ENCODE measurements at places on chromosomes 7 and 10.

DNA sequence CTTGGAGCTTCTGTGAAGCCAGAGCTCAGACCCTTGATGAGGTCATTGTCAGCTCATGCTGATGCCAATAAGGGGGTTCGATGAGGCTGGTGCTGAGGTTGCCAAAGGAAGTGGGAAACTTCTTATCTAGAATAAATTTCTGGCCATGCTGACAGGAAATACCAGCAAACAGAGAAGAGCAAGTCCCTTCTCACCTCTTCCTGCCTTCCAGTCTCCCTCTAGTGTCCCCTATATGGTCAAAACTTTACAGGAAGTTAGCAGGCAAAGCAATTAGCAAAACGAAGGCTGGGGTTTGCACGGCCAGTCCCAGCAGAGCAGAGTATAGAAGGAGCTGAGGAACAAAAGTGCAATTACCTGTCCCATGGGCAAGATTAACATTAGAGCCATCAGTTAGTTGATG, 15.1 kb upstream of the NEUROG3 start:
- DNase-seq = no peak

DNA sequence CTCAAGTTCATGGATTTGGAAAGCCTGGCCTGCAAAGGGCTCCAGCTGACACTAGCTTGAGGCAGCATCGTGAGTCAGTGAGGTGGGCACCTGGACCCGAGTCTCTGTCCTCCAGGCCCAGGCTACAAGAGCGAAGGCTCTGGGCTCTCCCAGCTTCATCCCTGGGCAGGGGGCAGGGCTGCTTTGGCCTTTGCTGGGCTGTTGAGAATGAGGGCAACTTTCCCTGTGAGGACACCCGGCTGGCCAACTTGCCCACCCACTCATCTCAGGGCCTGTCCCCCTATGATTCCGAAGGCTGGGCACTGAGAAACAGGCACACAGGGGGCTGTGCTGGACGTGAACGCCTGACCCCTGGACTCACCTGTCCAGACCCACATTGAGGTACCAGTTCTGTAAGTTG, 24.4 kb downstream of the LDB3 start:
- DNase-seq = no peak

DNA sequence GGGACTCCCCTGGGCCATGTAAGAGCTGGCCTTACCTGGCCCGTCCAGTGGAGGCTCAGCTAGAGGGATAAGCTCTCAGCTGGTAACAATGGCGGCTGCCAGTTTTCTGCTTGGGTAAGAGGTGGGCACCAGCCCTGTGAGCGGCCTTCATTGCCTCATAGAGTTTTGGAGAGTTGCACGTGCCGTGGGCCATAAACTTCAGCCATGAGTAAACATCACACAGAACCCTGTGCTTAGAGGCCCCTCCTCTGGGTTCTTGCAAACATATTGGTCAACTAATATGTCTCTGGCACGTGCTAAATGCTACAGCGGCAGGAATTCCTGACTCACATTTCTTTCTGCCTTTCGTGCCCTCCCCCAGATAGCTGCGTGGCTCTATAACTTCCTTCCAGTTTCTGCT, 103.9 kb upstream of the LEP start:
- DNase-seq = no peak

DNA sequence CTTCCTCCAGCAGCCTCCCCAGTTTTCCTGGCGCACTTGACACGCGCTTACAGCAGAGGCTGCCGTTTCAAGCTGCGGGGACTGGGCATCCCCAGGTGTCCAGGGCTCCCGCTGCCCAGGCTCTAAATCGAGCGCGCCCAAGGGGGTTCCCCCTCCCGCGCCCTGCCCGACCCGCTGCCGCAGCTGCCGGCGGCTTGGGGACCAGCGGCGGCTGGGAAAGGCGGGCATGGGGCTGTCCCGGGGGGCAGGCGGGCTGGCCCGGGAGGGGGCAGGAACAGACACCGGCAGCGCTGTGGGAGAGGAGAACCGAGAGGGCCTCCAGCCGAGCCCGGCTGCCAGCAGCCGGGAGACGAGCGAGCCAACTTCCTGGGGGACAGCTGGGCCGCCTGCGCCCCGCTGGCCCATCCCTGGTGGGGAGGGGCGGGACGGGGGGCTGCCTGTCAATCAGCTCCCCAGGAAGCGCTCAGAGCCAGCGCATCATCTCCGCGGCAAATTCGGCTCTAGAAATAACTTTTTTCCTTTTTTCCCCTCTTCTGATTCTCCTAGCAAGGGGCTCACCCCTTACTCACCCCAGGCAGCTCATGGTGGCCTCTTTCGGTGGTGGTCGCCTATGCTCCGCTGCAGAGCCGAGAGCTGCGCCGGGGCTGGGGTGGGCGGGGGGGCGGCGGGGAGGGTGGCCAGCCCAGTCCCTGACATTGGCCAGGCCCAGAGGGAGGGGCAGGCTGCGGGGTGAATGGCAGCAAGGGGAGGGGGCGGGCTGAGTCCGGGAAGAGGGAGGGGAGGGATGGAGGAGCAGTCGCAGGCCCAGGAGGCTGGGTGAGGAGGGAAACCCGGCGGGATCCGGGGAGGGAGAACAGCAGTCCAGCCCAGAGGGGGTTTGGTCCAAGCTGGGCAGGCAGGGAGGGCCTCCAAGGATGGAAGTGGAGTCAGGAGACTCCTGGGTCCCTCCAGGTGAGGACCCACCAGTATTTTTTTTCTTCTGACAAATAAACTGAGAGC, 14.7 kb downstream of the GRID2IP start:
- DNase-seq = no peak

GRCh38 chr7:11607686-11608085, 224.3 kb downstream of the THSD7A start:
- no peak for DNase-seq

DNA sequence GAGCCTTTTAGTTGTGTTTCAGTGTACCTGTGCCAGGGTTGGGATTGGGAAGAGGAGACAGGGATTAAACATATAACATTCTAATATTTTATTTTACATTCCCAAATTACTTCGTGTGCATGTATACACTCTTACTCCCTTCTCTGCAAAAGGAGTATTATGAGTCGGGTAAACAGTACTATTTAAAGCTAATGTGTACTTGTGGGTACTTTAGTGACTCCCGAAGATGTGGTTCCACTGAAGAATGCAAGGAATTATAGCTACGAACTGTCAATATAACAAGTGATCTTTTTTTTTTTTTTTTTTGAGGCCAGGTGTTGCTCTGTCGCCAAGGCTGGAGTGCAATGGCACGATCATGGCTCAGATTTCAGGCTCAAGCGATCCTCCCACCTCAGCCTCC, 122.6 kb upstream of the RPA3 start:
- DNase-seq = no peak

- no peak for DNase-seq
Measured at GRCh38 chr10:78129211-78129610, 95.5 kb downstream of the RPS24 start.

DNA sequence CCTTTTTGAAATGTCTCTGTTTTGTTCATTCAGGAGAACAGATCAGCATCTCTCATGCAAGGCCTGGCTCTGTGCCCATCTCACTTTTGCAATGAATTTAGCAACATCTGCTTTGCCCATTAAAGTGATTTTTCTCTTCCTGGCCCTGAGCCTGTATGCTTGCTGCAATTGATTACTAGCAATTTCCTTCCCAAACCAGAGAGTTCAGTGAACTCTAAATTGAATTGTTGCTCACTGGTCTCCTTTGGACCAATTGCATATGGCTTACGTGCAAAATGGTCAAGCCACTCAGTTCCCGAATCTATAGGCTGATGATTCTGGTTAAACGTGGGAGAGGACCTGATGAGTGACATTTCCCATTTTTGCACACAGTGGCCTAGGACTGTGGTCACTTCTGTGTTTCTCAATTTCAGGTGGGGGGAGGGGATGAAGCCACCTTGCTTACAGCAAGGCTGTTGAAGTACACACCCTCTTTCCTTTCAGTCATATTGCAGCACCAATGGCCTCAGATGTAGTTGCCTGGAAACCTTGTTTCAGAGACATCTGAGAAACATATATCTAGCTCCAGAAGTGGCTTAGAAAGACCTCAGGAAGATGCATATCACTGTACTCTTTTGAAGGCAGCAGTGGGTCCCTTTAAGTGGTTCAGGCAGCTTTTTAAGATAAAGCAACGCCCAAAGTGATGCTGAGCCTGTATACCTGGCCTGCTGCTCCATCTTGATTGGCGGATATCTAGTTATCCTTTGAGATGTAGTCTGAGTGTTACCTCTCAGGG, 201.4 kb downstream of the PTEN start:
- no peak for DNase-seq

GRCh38 chr10:124903111-124903510, 38.8 kb upstream of the ZRANB1 start:
- DNase-seq = no peak

DNA sequence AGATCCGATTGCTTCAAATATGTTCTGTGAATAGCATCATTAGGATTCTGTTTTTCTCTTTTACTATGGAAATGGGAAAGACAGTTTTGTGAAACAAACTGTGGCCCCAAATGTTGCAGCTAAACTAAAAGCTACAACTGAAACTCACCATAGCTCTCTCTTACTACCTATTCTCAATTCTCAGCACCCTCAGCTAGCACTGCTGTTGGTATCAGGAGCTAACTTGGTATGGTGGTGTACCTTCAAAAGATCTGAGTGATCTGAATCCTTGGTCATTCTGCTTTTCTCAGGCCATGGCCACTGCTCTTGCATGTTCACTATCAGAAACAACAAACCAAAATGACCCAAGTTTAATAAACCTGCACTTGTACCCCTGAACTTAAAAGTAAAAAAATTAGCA, 1208.0 kb downstream of the SORCS1 start:
- DNase-seq = no peak

DNA sequence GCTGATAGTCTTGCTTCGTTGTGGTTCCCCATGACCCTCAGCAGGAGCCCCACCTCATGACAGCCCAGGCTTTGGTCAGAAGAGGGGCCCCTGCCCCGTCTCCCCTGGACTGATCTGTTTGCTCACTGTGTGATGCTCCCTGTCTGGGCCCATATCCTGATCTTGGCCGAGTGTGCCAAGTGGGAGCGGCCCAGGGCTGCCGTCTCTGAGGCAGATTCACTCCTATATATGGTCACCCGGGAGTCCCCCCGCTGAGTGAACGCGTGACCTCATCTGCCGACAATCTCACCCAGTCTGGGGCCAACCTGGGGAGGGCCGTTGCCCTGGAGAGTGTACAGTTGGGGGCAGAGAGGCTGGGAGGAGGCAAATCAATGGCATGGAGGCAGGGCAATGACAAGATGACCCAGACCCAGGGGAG, 34.5 kb downstream of the PPIF start:
- DNase-seq = no peak

- no peak for DNase-seq
Measured at GRCh38 chr7:55992346-55992745, 28.0 kb downstream of the NIPSNAP2 start.

DNA sequence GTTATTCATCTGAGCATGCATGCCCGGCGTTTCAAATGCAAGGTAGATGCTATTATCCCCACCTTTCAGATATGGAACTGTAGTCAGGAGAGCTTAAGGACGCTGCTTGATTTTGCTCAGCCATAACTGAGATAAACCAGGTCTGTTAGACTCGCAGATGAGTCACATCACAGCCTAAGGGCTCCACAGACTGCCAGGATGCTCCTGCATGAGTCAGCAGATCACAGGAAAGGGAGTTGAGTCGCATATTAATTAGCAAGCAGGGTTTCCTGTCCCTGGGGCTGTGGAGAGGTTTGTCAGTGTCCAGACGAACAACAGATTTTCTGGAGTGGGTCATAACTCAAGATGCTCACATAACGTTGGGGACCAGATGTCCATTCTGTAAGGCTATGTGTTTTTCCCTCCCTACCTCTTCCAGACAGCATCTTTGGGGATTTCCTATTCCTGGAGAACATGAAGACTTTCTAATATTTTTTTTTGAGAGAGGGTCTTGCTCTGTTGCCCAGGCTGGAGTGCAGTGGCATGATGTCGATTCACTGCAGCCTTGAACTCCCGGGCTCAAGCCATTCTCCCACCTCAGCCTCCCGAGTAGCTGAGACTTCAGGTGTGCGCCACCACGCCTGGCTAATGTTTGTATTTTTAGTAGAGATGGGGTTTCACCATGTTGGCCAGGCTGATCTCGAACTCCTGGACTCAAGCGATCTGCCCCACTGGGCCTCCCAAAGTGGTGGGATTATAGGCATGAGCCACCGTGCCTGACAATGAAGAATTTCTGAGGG, 36.7 kb downstream of the PFKFB3 start:
- DNase-seq = no peak

- no peak for DNase-seq
Measured at GRCh38 chr10:87619705-87620104, 40.0 kb upstream of the PAPSS2 start.

GRCh38 chr10:1377740-1378397, 321.7 kb downstream of the WDR37 start:
- no peak for DNase-seq

- DNase-seq = no peak
Measured at GRCh38 chr7:47954231-47954911, 6.1 kb upstream of the PKD1L1 start.

GRCh38 chr7:44043902-44044301, 600 bp upstream of the DBNL start:
- DNase-seq = no peak

- no peak for DNase-seq
Measured at GRCh38 chr7:121080913-121081326, 92.4 kb downstream of the CPED1 start.

- DNase-seq = peak; percentile 18
Measured at GRCh38 chr10:101779544-101780186, 3.6 kb downstream of the NPM3 start.

GRCh38 chr7:33868166-33868565, 37.2 kb upstream of the BMPER start:
- no peak for DNase-seq

DNA sequence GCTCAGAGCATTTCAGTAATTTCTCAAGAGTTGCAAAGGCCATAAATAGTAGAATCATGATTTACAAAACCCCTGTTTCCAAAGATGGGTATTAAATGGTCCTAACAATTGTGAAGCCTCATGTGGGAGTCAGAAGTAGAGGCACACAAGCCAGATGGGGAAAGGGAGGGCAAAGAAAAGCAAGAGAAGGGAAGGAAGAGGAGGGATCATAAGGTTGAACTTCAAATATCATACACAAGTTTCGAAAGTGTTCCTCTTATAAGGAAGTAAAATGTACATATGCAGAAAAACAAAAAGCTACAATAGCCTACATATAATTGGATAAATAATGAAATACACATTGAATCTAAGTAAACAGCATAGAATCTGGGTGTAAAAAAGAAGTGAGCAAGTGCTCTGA, 6.0 kb downstream of the LIPN start:
- no peak for DNase-seq

Measured in NCI-H526 treated with DMSO at 0.1 percent for 48 hours (cell line).